ENCODE measurements at places on chromosomes 6 and 20. TPM values are rescaled to one million over a fixed set of nuclear protein-coding genes. Genes with fewer than 3 reads are reported as not detected.

Gene CNPY3
- 33.1 TPM for total RNA-seq

Gene KCNQ2
- total RNA-seq = not detected

Gene SYTL3
- total RNA-seq = 8.0 TPM

Gene POM121L2
- total RNA-seq = not detected

Gene SLC22A16
- 0.15 TPM for total RNA-seq

Gene LKAAEAR1
- total RNA-seq = 0.64 TPM

Gene KHDRBS2
- not detected for total RNA-seq

Gene RIN2
- total RNA-seq = 114 TPM

Gene CD109
- total RNA-seq = 10.2 TPM

DNA sequence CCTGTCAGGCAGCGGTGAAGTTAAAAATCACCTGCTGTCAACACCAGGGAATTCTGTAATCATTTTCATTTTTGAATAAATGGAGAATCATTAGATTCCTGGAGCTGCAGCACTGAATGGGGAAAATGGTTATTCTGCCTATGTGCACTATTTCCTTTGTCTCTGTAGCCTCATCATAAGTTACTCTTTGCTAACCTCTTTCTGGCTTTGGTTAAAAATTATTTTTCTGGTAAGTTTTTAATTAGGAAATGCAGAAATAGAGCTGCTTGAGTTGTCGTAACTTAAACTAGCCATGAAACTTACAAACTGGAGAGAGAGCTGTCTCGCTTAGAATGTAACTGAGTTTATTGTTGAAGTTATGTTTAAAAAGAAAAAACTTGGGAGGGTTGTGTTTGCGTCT, 28.8 kb downstream of the ZFAND3 start:
- no peak overlapping the region for H3K27ac ChIP-seq
- H3K4me3 ChIP-seq = no peak overlapping the region
- H3K36me3 ChIP-seq = no peaks in the 10 kb centered on the region
- no peaks in the 10 kb centered on the region for H3K4me1 ChIP-seq
- no peak for DNase-seq

- H3K27me3 ChIP-seq = no peaks in the 10 kb centered on the region
- H3K36me3 ChIP-seq = no peaks in the 10 kb centered on the region
Measured at GRCh38 chr20:854601-855000, 21.1 kb downstream of the FAM110A start.

DNA sequence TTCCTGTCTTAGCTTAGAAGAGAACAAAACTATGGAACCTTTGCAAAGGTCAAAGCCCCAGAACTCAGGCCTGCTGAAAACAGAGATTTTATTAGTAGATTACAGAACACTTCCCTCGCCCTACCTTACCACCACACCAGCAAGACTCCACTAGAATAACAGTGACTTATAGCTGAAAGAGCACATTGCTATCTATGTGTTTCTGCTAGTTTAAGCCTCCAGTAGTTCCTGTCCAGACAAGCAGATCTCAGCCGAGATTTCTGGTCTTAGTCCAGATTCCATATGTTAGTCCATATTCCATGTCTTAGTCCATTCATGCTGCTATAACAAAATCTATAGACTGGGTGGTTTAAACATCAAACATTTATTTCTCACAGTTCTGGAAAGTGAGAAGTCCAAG, 412.3 kb upstream of the ID4 start:
- no peak overlapping the region for H3K4me3 ChIP-seq
- H3K27me3 ChIP-seq = no peaks in the 10 kb centered on the region
- H3K4me1 ChIP-seq = no peaks in the 10 kb centered on the region

DNA sequence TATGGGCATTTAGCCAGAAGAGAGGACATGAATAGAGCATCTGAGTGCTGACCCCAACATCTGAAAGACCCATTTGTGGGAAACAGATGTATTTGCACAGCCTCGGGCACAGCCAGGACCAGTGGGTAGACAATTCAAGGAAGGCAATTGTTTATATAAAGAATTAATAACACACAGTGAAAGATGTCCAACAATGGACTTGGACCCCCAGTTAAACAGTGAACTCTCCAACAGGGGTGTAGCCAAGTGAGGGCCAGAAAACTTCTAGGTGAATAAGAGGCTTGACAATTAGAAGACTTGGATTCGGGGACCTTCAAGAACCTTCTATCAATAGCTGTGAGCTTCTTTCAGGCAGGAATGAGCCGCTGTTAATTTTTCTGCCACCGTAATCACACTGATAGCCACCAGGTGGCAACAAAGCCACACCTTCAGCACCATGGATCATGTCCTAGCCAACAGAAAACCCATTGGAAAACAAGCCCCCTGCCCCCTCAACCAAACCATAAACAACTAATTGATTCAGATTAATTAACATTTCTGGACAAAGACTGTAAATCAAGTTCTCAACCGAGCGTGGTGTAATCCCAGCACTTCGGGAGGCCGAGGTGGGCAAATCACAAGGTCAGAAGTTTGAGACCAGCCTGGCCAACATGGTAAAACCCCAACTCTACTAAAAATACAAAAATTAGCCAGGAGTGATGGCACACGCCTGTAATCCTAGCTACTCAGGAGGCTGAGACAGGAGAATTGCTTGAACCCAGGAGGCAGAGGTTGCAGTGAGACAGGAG, 8.8 kb upstream of the SRSF6 start:
- no peak overlapping the region for H3K4me3 ChIP-seq
- no peaks in the 10 kb centered on the region for H3K27me3 ChIP-seq
- H3K36me3 ChIP-seq = no peaks in the 10 kb centered on the region
- H3K27ac ChIP-seq = no peak overlapping the region
- no peak for DNase-seq

DNA sequence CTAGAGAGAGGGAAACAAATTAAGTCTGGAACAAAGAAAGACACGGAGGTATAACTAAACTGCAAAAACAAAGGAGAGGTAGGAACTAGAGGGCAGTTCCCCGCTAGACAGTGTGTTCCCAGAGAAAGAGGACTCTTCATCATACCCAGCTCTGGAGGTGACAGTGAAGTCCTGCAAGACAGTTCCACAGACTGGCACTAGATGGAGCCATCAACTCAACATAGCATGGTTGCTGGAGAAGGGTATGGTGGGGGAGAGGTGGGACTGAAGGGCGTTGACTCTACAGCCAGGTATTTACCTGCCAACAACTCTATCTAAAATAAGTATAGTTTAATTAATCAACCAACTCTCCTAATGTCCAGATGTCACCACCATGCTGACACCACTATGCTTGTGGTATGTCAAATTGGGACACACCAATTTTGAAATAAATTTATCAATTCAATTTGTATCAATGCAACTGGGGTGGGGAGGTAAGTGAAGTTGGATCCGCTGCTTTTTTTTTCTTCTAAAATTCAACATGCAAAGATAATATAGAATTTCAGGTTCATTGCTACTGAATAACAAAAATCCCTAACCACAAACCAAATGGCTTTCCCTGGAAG, 9.7 kb downstream of the BACH2 start:
- no peaks in the 10 kb centered on the region for H3K36me3 ChIP-seq
- H3K4me1 ChIP-seq = peaks cover 7% of the 10 kb centered on the region
- no peaks in the 10 kb centered on the region for H3K27me3 ChIP-seq
- DNase-seq = no peak
- H3K4me3 ChIP-seq = no peak overlapping the region
- no peak overlapping the region for H3K27ac ChIP-seq

DNA sequence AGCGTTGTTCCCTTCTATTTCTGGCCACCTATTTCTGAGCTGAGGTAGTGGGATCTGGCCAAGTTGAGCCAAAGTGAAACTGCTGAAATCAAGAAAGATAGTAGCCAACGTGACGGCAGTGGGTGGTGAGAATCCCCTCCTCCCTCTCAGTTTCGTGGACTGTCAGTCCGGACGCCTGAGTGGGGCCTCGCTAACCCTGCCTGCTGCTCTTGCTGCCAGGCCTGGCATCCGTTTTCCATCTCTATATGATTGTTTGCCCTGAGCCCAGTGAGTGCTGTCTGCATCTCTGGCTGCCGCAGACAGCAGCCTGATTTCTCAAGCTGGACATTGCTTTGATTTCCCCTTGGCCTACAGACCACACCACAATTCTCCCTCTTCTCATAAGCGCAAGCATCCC, 23.5 kb upstream of the PAX1 start:
- no peaks in the 10 kb centered on the region for H3K36me3 ChIP-seq
- H3K4me1 ChIP-seq = no peaks in the 10 kb centered on the region
- H3K27me3 ChIP-seq = no peaks in the 10 kb centered on the region
- H3K27ac ChIP-seq = no peak overlapping the region

DNA sequence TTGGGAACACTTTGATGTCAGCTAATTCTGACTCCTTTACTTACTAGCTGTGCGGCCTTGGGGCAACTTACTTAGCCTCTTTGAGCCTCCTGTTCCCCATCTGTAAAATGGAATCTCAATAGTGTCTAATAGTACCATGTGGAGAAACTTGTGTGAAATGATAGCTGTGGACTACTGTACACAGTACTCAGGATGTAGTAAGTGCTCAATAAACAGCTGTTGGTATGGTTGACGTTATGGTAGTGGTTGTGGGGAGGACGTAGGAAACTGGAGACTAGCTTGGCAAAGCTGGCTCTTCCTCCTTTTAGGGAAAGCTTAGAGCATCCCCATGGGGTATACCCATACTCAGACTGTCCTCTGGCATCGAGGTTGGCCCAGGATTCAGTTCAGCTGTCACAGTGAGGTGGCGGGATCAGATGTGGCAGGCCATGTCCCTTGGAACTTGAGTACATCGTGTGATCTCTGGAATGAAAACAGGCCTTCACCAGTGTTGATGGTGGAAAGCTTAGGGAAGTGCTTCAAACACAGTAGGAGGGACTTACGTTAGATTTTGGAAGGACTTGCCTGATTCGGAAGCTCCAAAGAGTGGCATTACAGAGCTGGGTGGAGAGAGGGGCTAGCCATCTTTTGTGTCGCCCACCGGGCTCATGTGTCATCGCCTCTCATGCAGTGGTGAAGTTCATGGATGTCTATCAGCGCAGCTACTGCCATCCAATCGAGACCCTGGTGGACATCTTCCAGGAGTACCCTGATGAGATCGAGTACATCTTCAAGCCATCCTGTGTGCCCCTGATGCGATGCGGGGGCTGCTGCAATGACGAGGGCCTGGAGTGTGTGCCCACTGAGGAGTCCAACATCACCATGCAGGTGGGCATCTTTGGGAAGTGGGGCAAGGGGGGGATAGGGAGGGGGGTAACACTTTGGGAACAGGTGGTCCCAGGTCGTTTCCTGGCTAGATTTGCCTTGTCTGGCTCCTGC, 7.1 kb downstream of the VEGFA start:
- H3K36me3 ChIP-seq = no peaks in the 10 kb centered on the region
- no peak for DNase-seq
- no peaks in the 10 kb centered on the region for H3K4me1 ChIP-seq
- H3K4me3 ChIP-seq = no peak overlapping the region
- H3K27ac ChIP-seq = peak overlapping the region; percentile 95
- H3K27me3 ChIP-seq = no peaks in the 10 kb centered on the region

GRCh38 chr20:3704087-3704486, 8.3 kb downstream of the SIGLEC1 start:
- no peaks in the 10 kb centered on the region for H3K36me3 ChIP-seq
- no peak for DNase-seq
- H3K4me3 ChIP-seq = no peak overlapping the region
- H3K4me1 ChIP-seq = no peaks in the 10 kb centered on the region

- no peak overlapping the region for H3K27ac ChIP-seq
- no peak for DNase-seq
- H3K4me1 ChIP-seq = no peaks in the 10 kb centered on the region
- H3K27me3 ChIP-seq = no peaks in the 10 kb centered on the region
Measured at GRCh38 chr6:20028562-20028961, 183.7 kb downstream of the MBOAT1 start.

GRCh38 chr20:38139977-38140753, 24.9 kb downstream of the TGM2 start:
- H3K27ac ChIP-seq = no peak overlapping the region
- no peaks in the 10 kb centered on the region for H3K36me3 ChIP-seq

DNA sequence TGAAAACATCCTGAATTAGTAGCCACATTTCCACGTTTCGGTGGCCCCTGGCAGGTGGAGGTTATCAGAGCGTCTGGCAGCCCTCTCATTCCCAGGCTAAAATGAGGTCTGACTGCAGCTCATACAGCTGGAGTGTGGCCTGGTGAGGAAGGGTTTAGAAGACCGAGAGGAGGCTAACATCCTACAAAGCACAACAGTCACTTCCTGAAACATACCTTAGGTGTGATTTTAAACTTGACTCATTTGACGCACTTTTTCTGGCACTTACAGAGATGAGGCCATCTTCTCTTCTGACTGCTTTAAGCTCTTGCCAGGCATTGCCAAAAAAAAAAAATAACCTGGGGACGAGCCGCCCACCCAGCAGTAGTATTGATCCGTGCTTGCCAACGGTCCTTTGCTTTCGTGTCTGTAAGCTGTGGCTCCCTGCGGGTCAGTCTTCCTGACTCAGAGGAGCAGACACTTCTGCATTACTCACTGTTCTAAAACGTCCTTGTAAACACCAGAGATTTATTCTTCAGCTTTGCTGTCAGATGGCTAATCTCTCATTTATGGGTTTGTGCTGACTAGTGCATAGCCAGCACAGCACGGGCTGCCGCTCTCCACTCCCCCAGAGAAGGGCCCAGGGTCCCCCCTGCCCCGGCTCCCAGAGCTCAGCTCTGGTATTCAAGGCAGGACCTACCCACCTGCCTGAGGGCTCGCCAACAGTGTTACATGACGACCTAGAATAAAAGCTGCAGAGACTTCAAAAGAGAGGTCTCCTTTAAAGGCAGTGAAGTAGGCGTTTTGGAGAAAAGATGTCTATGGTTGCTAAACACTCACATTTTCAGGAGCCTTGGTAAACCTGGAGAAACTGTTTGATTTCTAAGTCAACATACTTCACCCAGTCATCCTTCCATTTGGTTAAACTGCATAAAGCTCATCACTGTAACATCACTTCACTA, 78.5 kb upstream of the FRMD1 start:
- peak overlapping the region; percentile 45 for H3K4me3 ChIP-seq
- H3K36me3 ChIP-seq = no peaks in the 10 kb centered on the region
- H3K4me1 ChIP-seq = peaks cover 5% of the 10 kb centered on the region
- no peak for DNase-seq
- H3K27me3 ChIP-seq = no peaks in the 10 kb centered on the region
- peak overlapping the region; percentile 41 for H3K27ac ChIP-seq

DNA sequence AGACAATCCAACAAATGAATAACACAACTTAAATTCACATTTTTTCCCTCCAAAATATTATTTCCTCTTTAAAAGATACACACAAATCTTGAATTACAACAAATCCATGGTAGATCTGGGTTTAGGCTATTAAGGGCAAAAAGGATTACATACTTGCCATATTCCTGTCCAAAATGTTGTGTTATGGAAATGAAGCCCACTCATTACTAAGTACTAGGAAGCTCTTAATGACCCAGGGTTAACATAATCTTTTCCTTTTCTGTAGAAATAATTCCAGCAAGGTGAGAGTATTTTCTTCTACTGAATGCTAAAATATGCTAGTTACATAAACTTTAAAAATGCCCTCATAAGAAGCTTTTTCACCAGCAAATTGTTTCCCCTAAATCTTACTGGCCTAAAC, 1.6 kb downstream of the SHPRH start:
- no peaks in the 10 kb centered on the region for H3K4me1 ChIP-seq
- H3K27me3 ChIP-seq = no peaks in the 10 kb centered on the region
- H3K36me3 ChIP-seq = no peaks in the 10 kb centered on the region
- no peak for DNase-seq
- no peak overlapping the region for H3K27ac ChIP-seq

DNA sequence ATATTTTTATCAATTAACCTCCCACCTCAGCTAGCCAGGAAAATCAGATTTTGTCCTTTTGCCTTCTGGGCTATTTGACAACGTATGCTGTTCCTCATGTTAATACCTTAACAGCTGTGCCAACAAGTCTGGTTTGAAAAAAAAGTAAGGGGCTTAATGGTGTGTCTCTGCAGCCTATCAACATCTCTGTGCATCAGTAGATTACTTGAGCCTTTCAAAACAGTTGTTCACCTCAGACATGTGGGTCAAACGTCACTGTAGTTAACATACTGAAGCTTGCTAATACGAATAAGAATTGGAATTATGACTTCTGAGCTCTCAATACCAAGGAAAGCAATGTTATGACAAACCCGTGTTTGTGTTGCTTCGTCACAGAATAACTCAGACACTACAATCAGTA, 23.0 kb downstream of the CEP57L1 start:
- no peaks in the 10 kb centered on the region for H3K4me1 ChIP-seq
- no peaks in the 10 kb centered on the region for H3K36me3 ChIP-seq
- no peak for DNase-seq
- H3K27me3 ChIP-seq = no peaks in the 10 kb centered on the region

All from breast epithelium (tissue), 4 donors.